GM10248 (cell line): ENCODE measurements at places on chromosomes 7 and 10.
A peak's percentile ranks its signal among the peaks of the same experiment; 100 is the strongest.

- no peak for DNase-seq
Measured at GRCh38 chr10:94762393-94762792, at the start of gene CYP2C19. TSS of gene CYP2C19 (plus strand) at chr10:94762681. CDS start at chr10:94762706, 25 bp downstream.

DNA sequence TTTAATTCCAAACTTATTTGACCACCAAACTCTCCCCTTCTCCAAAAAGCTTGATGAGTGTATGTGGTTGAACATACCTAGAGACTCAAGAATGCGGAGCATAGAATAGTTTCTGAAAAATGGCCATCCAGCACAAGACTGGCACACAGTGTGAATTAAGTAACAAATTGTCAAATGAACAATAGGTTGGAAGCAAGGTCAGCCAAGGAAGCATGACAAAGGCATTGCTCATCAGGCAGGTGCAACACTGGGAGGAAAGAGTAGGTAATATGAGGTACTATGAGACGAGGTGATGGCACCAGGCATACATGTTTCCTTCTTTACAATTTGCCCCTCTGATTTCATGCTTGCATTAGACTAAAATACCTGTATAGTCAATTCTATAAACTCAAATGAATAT, 73.7 kb downstream of the DKK1 start:
- no peak for DNase-seq

- no peak for DNase-seq
Measured at GRCh38 chr7:96499532-96499931, 177.6 kb upstream of the SLC25A13 start.

DNA sequence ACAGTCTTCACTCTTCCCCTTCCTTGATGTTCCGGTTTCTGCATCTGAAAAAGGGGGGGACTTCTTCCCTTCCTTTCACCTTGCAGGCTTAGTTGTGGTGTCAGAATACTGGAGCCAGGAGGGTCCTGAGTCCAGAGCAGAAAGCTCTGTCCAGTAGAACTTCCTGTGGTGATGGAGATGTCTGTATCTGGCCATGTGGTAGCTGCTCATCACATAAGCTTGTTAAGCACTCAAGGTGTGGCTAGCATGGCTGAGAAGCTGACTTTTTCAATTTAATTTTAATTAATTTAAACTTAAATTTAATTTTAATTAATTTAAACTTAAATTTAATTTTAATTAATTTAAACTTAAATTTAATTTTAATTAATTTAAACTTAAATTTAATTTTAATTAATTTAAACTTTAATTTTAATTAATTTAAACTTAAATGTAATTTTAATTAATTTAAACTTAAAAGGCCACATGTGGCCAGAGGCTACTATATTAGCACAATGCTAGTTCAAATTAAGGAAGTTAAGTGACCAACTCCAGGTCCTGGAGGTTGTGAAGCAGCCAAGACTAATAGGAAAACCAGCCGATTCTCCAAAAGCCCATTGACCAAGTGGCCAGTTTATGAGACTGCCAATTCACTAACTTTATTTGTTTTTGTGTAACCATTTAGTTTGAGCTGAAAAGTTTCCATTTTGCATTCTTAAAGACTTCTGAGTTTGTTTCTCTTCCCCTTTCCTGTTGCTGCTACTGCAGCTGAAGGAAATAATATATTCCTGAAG, 16.3 kb downstream of the MSRB2 start:
- DNase-seq = no peak

- peak; percentile 15 for DNase-seq
Measured at GRCh38 chr7:20270867-20271266, 53.7 kb upstream of the MACC1 start.

DNA sequence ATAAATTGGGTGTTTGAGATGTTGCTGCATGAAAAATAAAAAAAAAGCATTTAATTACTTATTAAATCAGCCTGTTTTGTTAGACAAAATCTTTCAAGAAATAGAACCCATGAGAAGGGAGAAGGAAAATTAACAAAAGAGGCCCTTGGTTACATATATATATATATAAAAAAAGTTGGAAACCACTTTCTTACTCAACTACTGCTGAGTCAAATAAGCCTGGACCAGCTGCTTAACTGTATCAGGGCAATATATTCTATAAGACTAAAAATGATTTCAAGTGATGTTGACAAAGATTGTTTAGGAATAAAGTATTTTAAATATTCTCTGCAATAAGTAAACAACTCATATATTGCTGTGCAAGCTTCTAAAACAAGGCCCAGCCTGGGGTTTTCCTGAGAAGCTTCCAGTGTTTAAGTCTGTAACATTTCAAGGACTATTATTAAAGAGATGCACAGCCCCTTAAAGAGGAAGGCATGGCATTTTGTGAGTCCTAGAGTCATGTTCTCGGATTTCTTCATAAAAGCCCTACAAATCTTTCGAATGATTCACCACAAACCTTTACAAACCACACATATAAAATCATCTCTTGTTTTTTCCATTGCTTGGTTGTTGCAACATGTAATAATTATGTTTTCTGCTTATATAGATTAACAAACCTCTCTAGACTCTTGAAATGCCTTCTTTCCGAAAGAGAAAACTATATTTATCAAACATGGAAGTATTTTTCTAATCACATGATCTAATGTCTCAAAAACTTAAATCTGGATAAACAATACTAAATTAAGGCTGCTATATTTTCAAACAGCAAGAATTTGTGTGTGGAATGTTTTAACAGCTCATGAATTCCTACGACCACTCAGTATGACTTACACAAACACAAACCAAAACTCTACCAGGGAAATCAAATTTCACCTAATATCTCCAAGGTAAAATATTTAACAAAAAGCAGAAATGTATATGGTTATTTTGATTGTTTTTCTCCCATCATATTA, 14.3 kb downstream of the JAZF1 start:
- no peak for DNase-seq

DNA sequence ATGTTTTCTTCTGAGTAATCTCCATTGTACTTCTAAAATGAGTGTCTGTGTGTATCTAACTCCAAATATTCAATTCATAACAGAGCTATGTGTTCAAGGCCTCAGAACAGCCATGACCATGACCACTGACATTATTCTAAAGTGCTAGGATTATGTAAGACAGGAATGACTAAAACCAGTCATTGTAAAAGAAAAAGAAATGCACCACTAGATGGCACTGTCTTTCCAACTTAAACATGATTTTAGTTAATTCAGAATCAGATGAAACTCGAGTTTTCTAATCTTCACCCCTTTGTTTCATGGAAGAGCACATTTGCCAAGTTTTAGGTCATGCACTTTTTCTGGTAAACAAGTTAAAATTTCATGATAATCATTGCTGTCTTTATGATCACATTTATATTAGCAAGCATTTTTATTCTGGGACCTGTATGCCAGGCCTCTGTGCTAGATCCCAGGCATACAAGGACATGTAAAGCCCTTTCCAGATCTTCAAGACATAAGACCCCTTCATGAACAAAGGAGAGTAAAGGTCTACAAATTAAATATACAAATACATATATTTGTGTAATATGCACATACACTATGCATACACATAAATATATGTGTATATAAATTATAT, 26.1 kb upstream of the RSU1 start:
- peak; percentile 22 for DNase-seq

DNA sequence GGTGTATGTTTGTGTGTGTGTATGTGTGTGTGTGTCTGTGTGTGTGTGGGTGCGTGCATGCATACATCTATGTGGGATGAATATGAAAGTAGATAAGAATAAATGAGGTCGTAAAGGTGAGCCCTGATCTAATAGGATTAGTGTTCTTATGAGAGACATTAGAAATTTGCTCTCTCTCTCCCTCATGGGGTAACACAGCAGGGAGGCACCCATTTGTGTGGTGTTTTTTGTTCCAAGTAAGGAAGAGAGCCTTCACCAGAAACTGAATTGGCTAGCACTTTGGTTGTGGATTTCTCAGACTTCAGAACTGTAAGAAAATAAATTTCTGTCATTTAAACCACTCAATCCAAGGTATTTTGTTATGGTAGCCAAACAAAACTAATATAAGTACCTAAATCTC, 353.7 kb upstream of the CHRM2 start:
- no peak for DNase-seq

- DNase-seq = no peak
Measured at GRCh38 chr7:27159266-27160144, 3.0 kb upstream of the HOXA7 start.

- no peak for DNase-seq
Measured at GRCh38 chr7:84354866-84355265, 160.3 kb upstream of the SEMA3A start.
